ENCODE measurements at places on chromosomes 12 and 14.

GRCh38 chr14:72788972-72789728 is 104.8 kb downstream of the DPF3 start:
- DNase-seq: no peak

GRCh38 chr12:56528846-56529245 is 7.2 kb downstream of the RBMS2 start:
- no peak for DNase-seq

GRCh38 chr14:52153939-52154338 is 85.1 kb upstream of the NID2 start:
- DNase-seq: no peak

- DNase-seq: no peak
Measured at GRCh38 chr14:93113678-93114067, 2.1 kb downstream of the ITPK1 start.

- no peak for DNase-seq
Measured at GRCh38 chr12:2453761-2454090, 341.0 kb upstream of the FKBP4 start.

- DNase-seq: no peak
Measured at GRCh38 chr12:6340032-6340638, 1.7 kb downstream of the TNFRSF1A start.

DNA sequence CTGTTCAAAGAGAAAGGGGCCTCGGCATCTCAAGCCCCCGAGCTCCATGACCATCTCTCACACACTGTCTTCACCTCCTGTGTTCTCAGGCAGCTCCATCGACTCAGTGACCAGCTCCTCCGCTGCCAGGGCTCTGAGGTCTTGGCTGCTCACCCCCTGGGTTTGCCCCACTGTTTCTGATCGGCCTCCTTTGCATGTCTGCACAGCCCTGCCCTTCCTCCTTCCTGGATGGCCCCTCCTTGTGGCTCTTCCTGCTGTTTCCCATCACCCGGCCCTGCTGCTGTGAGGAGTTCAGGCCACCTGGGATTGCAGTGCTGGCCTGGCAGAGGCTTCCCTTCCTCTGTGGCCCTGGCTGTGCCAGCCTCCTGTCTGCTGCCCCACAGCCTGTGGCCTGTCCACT is 38.1 kb upstream of the PIWIL1 start:
- no peak for DNase-seq

- peak; percentile 36 for DNase-seq
Measured at GRCh38 chr12:50057000-50057841, at the start of gene ASIC1. Gene ASIC1 (plus strand): TSS chr12:50057596. CDS start chr12:50058767, 1,171 bp downstream.

GRCh38 chr12:52069327-52070184 is at the start of gene ATG101:
Gene ATG101 (plus strand): TSS chr12:52069978. CDS start chr12:52073651, 3,673 bp downstream.
- DNase-seq: peak; percentile 83

DNA sequence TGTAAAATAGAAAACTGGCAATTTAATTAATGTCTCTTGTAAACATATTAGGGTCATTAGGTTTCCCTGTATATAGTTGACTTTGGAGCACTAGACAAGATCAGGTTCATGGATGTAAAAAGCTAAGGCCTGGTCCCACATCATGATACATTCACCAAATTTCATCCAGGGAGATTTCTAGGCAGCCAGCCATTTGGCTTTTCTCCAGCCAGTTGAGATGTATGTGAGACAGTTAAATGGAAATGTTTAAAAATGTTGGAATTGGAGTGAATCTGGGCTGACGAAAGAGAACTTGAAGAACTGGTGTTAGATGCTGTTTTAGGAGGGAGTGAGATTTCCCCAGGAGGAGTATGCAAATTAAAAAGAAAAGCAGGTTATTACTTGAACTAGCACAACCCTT is 41.8 kb upstream of the CLEC14A start:
- no peak for DNase-seq

DNA sequence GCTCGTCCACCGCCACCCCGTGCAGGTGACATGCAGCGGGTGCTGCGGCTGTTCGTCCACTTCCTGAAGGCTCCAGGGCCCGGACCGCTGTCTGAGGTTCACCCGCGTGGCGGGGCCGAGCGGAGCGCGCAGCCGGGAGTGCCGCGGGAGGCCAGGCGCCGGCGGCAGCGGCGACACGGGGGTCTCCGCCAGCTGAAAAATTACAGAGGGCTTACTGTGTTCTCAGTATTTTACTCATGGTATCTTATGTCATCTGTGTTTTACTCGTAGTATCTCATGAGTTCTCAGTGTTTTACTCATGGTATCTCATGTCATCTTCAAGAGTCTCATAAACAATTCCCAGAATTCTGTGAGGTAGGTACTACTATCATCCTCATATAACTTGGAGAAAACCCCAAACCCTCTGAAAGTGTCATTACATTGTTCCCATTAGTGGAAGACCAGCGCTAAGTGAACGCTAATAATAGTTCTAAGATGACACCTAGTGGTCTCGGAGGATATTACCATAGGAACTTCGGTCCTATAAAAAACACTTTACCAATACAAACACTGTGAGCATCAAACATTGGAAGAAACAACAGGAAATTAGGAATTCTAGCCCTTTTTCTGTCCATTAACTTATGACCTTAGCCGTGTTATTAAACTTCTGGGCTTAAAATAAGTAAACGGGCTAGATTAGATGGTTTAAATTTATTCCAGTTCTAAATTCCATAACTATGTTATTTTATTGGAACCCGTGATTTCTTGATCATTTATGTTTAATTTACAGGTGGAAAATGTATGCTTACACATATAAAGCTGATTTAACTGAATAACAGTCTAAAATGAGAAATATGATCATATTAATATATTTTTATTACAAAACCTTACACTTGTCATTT is 32.4 kb downstream of the AK7 start:
- peak; percentile 56 for DNase-seq

GRCh38 chr14:60217713-60218112 is 31.3 kb upstream of the PPM1A start:
- no peak for DNase-seq

GRCh38 chr12:108729612-108730364 is 1.5 kb downstream of the CORO1C start:
- DNase-seq: no peak

DNA sequence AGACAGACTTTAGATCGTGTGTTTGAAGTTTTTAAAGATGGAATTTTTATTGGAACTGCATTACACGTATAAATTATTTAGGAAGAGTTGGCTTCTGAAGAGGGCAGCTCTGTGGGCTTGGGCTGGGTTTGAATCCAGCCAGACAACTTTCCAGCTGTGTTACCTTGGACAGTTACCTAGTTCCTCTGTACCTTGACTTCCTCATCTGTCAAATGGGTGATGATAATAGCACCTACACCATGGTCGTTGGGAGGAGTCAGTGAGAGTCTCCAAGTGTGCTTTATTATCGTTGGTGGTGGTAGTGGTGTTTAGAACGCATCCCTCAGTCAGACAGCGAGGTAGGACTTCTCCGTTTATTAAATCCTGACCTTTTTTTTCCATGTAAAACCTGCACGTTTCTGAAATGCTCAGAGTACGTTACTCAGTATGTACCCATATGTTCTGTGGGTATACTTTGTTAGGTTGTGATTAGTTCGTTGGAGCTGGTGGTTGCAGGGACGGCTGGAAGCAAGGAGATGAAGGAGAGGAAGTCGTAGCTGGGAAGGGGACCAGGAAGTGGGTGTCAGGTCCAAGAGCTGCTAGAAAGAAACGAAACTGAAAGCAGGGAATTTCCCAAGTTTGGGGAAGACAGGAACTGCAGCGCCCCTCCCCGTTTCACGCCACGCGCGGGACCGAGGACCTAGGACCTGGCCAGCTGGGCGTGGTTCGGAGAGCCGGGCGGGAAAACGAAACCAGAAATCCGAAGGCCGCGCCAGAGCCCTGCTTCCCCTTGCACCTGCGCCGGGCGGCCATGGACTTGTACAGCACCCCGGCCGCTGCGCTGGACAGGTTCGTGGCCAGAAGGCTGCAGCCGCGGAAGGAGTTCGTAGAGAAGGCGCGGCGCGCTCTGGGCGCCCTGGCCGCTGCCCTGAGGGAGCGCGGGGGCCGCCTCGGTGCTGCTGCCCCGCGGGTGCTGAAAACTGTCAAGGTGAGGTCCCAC is at the start of gene OAS3:
Gene OAS3, plus strand, starts transcription at position 734 of the 979 bp plus-strand sequence. Its CDS starts 57 bp downstream, at position 791.
- DNase-seq: peak; percentile 26

DNA sequence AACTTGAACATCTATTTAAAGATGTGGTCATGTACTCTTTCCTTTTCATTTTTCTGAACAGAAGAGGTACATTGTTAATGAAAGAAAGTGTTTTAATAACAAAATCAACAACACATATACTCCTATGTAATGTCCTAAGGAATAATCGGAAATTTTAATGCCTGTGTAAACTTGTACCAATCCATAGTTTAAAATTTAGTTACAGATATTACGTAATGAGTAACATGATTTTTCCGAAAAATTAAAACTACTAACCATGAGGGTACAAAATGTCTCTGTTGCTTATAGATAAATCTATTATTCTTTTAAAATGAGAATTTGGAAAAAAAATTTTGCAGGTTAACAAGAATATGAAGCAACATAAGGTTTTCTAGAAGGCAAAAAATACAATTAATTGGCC is 220.1 kb downstream of the BCAT1 start:
- DNase-seq: no peak

DNA sequence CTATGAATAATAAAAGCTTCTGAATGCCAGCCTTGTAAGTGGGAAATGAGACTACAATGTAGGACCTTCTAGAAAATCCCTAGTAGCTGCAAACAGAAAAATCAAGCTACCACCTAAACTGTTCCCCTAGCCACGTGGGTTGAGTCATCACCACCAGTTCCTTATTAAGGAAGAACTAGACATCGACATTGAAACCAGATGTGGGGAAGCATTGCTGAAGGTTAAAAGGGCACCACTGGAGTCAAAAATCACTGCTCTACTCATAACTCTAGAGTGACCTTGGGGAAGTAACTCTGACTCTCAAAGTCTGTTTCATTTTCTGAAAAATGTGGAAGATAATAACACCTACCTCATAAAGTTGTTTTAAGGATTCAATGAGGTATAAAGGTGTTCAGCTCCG is 9.4 kb upstream of the CNIH1 start:
- DNase-seq: no peak

DNA sequence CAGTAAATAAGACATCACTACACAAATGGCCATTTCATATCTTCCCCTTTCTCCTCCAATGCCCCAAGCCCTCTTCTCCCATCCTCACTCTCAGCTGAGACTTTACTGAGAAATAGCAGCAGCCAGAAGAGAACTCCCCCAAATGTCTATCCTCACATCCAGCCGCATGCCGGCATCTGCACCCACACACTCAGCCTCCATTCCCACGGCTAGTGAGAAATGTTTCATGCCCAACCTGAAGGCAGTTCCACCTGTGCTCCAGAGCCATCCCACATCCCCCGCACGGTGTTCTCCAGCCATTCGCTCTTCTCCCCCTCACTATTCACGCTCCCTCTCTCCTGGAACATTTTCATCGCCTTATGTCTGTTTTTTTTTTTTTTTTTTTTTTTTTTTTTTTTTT is 208.7 kb upstream of the DIO3 start:
- DNase-seq: no peak

- no peak for DNase-seq
Measured at GRCh38 chr12:130151846-130152245, 10.4 kb upstream of the FZD10 start.

GRCh38 chr14:37437490-37437889 is 157.6 kb downstream of the FOXA1 start:
- DNase-seq: no peak

DNA sequence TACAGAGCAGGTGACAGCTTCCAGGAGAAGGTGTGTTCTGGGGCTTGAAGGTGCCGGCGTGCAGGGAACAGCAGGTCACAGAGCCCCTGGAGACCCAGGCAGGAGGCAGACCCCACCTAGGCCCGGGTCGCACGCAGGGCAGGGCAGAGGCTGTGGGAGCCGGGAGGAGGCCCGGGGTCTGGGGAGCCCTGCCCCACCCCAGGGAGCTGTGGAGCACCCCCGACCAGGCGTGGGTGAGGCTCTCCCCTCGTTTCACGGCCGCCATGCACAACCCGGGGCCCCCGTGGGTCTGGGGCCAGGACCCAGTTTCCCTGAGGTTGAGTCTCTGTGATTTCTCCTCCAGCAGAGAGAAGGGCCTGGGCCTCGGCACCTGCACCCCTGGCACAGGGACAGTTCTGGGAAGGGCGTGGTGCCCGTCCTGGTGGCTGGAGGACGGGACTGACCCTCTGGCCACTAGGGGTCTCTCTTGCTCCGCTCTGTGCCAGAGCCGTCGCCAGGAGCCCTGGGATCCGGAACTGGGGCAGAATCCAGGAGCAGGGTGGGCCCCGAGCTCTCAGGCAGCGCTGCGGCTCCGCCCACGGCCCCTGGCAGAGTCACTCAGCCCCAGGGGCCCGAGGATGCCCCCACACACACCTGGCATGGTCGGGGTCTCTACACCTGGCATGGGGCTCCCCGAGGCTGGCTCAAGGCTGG is 75.2 kb upstream of the FBRSL1 start:
- peak; percentile 61 for DNase-seq

DNA sequence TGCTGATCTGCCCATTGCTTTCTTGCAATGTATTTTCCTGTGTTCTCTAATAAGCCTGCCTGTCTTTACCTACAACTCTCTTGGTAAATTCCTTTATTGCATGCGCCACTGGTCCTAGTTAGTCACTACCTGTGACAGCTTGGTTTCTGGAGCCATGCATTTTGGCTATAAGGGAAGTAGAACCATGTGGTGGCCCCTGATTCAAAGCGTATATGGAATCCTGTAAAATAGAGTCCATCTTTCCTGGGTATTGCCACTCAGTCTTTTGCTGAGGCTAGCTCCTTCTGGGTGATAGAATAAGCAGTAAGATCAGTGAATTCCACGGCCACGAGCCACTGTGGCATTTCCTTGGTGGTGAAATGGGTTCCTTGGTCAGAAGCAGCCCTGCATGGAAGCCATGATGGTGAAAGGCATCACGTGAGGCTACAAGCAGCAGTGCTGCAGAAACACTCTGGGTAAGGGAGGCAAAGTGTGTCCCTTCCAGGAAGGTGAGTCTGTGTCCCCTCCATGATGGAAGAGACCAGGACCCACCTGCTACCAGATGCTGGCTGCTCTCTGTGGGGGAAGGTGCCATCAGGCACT is 19.6 kb downstream of the TNFAIP2 start:
- DNase-seq: no peak

DNA sequence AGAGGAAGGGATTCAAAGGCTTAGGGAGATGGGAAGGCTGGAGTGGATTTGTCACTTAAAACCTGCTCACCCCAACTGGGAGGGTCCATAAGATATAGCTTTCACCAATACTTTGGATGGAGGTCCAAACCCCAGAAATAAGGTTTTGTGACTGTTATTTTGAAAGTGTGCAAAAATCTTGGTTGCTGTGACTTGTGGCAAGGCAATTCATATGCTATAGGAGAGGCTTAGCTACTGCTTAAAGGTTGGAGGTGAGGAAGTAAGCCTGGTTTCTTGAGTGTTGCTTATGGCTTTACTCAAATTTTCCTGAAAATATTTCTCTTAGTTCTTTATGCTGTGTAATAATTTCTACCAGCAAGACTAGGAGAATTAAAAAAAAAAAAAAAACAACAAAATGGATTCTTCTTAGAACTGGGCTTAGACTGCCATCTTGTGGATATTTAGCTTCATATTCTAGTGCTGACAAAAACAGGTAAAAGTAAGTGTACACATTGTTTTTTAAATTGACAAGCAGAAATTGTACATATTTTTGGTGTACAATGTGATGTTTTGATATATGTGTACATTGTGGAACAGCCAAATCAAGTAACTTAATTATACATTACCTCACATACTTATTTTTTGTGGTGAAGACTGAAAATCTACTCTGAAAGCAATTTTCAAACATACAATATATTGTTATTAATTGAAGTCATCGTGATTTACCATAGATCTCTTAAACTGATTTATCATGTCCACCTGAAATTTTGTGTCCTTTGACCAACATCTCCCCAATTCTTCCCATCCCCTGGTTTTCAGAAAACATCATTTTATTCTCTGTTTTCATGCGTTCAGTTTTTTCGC is 23.0 kb downstream of the PDE6H start:
- DNase-seq: peak; percentile 68

GRCh38 chr12:66354291-66354690 is 52.0 kb downstream of the HELB start:
- DNase-seq: no peak
